Chondrocyte (in vitro differentiated cells): ENCODE measurements at places on chromosomes 4 and X.
A peak's percentile ranks its signal among the peaks of the same experiment; 100 is the strongest.

DNA sequence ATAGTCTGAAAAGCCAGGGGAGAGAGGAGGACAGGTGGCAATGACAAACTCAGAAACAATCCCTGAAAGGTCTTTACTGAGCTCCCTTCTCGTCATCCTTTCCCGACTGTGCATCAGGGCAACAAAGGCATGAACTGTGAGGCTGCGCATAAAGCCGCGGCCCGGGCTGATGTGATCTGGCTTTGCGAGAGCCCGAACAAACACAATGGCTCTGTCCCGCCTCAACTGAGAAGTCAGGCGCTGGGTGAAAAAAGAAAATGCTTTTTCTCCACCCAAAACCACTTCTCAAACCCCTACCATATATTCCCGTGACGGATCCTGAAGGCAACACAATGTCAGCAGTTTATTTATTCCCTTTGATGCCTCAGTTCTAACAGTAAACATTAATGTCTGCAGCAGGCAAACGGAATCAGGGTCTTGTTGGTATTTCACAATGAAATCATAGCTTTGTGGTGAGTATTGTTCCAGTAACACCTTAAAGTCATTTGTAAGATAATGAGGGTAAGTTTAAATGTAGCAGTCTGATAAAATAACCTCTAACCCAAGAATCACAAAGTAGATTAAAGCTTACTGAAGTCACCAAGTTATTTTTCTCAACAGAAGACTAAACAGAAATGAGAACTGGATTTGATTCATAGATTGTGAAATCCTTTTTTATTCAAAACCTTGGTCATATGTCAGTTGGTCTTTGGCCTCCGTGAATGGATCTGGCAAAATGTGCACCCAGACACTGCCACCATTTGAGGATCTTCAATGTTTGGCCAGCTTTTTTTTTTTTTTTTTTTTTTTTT is 67.4 kb downstream of the APBB2 start:
- no peak for DNase-seq
- H3K4me3 ChIP-seq = peak overlapping the region; percentile 45
- H3K27ac ChIP-seq = peak overlapping the region; percentile 97

DNA sequence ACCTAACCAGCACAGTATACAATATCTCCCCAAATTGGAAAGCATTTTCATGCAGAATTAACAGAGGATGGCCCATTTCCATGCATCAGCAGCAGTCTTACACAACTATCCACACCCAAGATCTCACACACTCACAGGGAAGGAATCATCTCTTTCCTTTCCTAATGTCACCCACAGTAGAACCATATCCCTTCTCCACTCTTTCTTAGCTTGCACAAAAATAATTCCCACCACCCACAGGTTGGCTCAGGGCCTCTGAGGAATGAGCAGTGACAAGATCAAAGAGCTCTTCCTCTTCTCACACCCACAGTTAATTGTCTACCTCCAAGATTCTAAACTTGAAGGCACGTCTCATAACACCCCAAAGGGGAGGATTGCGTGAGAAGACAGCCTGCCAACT is 217.7 kb upstream of the VEGFC start:
- no peak overlapping the region for H3K4me3 ChIP-seq
- peaks cover 17% of the 10 kb centered on the region for H3K4me1 ChIP-seq
- H3K27ac ChIP-seq = no peak overlapping the region
- no peaks in the 10 kb centered on the region for H3K27me3 ChIP-seq

- H3K27ac ChIP-seq = no peak overlapping the region
- H3K4me3 ChIP-seq = no peak overlapping the region
- H3K4me1 ChIP-seq = no peaks in the 10 kb centered on the region
- DNase-seq = no peak
- H3K27me3 ChIP-seq = no peaks in the 10 kb centered on the region
- peaks cover 14% of the 10 kb centered on the region for H3K36me3 ChIP-seq
These were observed 72.8 kb upstream of the ARSJ start for GRCh38 chr4:114052227-114052626.

DNA sequence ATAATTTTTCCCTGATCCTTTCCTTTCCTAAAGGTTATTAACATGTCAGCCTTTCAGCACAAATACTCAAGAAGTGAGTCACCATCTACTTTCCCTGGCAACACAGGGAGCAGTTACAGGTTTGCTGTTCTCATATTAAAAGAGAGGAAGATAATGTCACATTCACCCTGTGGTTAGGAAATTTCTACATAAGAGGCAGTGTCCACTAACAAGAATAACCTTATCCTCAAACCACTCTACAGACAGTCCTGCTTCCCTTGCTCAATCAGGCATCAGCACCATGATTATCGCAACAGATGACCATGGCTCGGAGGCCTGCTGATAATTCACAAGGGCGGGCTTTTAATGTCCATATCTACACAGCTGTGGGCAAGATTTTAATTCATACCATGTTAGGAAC is 30.9 kb downstream of the RNF150 start:
- peaks cover 17% of the 10 kb centered on the region for H3K4me1 ChIP-seq
- no peak for DNase-seq
- H3K27ac ChIP-seq = peak overlapping the region; percentile 10
- no peaks in the 10 kb centered on the region for H3K36me3 ChIP-seq

GRCh38 chrX:139194571-139195280 is 335.8 kb upstream of the F9 start:
- no peaks in the 10 kb centered on the region for H3K4me1 ChIP-seq
- H3K27me3 ChIP-seq = peaks cover 22% of the 10 kb centered on the region
- H3K4me3 ChIP-seq = peak overlapping the region; percentile 23
- no peaks in the 10 kb centered on the region for H3K36me3 ChIP-seq
- H3K27ac ChIP-seq = no peak overlapping the region

- no peak for DNase-seq
- H3K27ac ChIP-seq = no peak overlapping the region
These were observed 32.9 kb downstream of the LAMTOR3 start for GRCh38 chr4:99861120-99861905.

DNA sequence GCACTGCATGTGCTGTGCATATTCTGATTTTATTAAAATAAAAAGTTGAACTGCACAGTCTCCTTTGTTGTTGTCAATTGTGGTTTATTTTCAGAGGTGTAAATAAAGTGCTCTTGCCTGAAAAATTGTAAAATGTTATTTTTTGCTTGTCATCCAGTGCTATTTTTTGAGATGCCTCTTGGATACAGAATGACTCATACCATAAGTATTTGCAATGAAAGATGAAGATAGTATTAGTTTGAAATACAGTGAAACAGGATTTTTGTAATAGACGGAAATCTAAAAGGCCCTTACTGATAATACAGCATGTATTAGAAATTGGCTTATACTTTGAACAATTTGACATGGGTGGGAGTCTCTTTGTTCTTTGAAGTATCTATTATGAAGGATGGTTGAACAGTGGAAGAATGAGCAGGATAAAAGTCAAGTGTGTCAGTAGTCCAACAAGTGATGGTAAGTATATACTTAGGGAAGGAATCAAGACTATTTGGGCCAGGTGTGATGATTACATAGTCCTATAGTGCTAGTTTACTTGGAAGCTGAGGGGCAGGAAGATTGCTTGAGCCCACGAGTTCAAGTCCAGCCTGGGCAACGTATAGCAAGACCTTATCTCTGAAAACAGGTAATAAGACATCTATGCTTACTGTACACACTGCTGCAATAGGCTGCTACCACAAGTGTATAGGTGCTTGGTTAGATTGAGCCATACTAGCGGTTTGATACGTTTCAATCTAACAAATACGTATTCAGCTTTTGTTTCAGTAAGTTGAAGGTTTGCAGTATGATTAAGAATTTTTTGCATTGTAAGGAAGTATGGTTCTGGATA is 16.4 kb downstream of the DDX3X start:
- no peak for DNase-seq
- H3K36me3 ChIP-seq = peaks cover 17% of the 10 kb centered on the region
- peaks cover 26% of the 10 kb centered on the region for H3K4me1 ChIP-seq
- no peaks in the 10 kb centered on the region for H3K27me3 ChIP-seq
- no peak overlapping the region for H3K4me3 ChIP-seq

DNA sequence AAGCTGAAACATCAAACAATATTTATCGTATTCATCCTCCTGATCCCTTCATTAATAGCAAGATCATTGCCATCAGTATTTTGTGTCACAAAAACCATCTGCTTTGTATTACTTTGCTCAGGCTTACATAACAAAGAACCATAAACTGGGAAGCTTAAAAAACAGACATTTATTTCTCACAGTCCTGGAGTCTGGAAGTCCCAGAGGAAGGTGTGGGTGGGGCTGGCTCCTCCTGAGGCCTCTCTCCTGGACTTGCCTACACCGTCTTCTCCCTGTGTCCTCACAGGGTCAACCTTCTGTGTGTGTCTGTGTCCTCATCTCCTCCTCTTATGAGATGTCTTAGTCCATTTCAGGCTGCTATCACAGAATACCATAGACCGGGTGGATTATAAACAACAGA is 61.3 kb upstream of the MXRA5 start:
- H3K4me1 ChIP-seq = peaks cover 40% of the 10 kb centered on the region
- no peaks in the 10 kb centered on the region for H3K27me3 ChIP-seq
- DNase-seq = no peak
- H3K4me3 ChIP-seq = no peak overlapping the region
- H3K36me3 ChIP-seq = no peaks in the 10 kb centered on the region

GRCh38 chr4:77172336-77172735 is 15.3 kb downstream of the CCNG2 start:
- no peak for DNase-seq
- peak overlapping the region; percentile 78 for H3K27ac ChIP-seq
- no peak overlapping the region for H3K4me3 ChIP-seq
- H3K27me3 ChIP-seq = peaks cover 3% of the 10 kb centered on the region
- peaks cover 24% of the 10 kb centered on the region for H3K36me3 ChIP-seq

GRCh38 chr4:182228991-182229577 is 14.1 kb upstream of the TENM3 start:
- peaks cover 21% of the 10 kb centered on the region for H3K4me1 ChIP-seq
- peaks cover 2% of the 10 kb centered on the region for H3K36me3 ChIP-seq
- DNase-seq = no peak
- no peak overlapping the region for H3K27ac ChIP-seq

- H3K36me3 ChIP-seq = no peaks in the 10 kb centered on the region
- H3K27ac ChIP-seq = no peak overlapping the region
- no peak for DNase-seq
- no peaks in the 10 kb centered on the region for H3K4me1 ChIP-seq
- peaks cover 2% of the 10 kb centered on the region for H3K27me3 ChIP-seq
These were observed 1251.6 kb upstream of the AGA start for GRCh38 chr4:178693816-178694215.

DNA sequence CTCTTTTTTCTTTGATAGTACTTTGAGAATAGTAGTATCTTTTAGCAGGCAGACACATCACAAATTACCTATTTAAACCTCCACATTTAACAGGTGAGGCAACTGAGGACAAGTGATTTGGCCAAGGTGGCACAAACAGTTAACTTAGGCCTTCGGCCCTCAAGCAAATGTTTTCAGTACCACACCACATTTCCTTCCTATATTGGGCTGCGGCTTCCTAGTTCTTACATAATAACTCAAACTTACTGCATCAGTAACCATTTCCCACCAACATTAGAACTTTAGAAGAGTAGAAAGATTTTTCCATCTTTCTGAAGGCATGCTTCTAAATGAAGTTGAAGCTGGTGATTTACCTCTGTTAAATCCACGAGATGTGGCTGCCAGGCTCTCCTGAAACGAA is 63.2 kb upstream of the SLC4A4 start:
- H3K27me3 ChIP-seq = no peaks in the 10 kb centered on the region
- no peaks in the 10 kb centered on the region for H3K36me3 ChIP-seq
- H3K4me1 ChIP-seq = peaks cover 23% of the 10 kb centered on the region
- no peak overlapping the region for H3K4me3 ChIP-seq
- no peak overlapping the region for H3K27ac ChIP-seq

DNA sequence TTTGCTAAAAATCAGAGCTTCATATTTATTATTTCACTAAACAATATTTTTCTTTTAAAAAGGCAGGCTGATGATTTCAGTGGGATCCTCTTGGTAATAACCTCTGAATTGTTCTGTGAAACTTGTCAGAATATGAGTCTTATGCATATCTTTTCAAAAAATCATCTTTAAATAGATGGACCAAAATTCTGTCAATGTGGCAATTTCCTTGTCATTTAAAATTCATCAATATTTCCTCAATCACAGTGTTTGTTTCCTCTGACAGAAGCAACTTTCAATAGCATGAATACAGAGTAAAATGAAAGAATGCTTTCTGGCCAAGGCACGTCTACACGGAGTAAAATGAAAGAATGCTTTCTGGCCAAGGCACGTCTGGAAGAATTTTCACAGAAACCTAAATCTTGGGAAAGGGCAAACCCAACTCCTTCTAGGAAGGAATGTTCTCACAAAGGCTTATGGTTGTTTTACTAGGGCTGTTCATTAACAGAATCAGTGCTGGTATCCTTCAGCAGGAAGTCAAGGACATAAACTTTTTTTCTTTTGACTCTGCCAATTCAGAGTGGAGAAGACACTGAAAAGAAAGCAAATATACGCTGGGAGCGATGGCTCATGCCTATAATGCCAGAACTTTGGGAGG is 99.0 kb upstream of the GPR34 start:
- peaks cover 21% of the 10 kb centered on the region for H3K4me1 ChIP-seq
- DNase-seq = no peak
- no peaks in the 10 kb centered on the region for H3K36me3 ChIP-seq
- peak overlapping the region; percentile 55 for H3K4me3 ChIP-seq
- no peaks in the 10 kb centered on the region for H3K27me3 ChIP-seq

DNA sequence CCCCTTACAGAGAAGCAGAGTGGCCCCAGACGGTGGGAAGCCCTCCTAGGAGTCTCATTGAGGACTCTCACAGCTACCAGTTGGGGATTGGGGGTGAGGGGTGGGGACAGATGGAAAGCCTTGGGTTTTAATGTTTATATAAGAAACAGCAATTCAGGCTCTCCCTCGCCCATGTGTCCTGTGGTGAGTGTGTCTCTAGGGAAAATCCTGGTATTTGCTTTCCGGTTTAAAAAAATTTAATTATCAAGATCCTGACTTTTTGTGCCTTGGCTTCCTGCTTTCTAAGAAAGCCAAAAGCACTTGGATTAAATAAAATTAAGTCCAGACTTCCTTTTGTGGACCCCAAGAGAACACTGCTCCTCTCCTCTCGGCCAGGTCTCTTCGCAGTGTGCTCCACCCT is 93.8 kb downstream of the SOWAHB start:
- H3K4me3 ChIP-seq = no peak overlapping the region
- no peaks in the 10 kb centered on the region for H3K27me3 ChIP-seq
- H3K36me3 ChIP-seq = peaks cover 6% of the 10 kb centered on the region
- H3K4me1 ChIP-seq = peaks cover 30% of the 10 kb centered on the region

GRCh38 chr4:16192631-16193518 is 33.4 kb downstream of the TAPT1 start:
- no peak overlapping the region for H3K4me3 ChIP-seq
- DNase-seq = no peak
- peak overlapping the region; percentile 50 for H3K27ac ChIP-seq
- peaks cover 34% of the 10 kb centered on the region for H3K4me1 ChIP-seq
- H3K36me3 ChIP-seq = peaks cover 7% of the 10 kb centered on the region

DNA sequence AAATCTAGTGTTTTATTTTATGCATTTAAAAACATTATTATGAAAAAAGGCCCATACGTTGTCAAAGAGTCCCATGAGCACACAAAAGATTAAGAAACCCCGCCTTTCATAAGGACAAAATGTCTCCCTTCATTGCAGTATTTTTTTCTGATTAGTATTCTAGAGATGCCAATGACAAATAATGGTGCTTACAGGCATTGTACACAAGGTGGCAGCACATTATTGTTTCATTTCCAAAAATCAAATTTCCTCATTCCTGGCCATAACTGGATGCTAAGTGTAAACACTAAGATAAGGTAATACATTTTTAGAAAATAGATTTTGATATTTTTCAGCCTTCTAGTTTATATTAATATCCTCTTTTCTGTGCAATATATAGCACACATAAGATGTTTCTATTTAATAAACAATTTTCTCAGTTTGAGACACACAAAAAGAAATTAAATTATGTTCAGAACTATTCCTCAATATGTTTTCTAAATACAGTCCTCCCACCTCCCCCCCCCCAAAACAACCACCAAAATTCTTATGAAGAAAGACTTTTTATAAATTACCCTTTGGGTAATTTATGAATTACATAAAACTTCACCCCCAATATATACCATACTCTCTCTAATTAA is 47.7 kb downstream of the TIGD2 start:
- no peak for DNase-seq
- H3K4me1 ChIP-seq = no peaks in the 10 kb centered on the region
- no peak overlapping the region for H3K27ac ChIP-seq
